ENCODE measurements at places on chromosomes 3 and 15. TPM values are rescaled to one million over a fixed set of nuclear protein-coding genes. Genes with fewer than 3 reads are reported as not detected.

DNA sequence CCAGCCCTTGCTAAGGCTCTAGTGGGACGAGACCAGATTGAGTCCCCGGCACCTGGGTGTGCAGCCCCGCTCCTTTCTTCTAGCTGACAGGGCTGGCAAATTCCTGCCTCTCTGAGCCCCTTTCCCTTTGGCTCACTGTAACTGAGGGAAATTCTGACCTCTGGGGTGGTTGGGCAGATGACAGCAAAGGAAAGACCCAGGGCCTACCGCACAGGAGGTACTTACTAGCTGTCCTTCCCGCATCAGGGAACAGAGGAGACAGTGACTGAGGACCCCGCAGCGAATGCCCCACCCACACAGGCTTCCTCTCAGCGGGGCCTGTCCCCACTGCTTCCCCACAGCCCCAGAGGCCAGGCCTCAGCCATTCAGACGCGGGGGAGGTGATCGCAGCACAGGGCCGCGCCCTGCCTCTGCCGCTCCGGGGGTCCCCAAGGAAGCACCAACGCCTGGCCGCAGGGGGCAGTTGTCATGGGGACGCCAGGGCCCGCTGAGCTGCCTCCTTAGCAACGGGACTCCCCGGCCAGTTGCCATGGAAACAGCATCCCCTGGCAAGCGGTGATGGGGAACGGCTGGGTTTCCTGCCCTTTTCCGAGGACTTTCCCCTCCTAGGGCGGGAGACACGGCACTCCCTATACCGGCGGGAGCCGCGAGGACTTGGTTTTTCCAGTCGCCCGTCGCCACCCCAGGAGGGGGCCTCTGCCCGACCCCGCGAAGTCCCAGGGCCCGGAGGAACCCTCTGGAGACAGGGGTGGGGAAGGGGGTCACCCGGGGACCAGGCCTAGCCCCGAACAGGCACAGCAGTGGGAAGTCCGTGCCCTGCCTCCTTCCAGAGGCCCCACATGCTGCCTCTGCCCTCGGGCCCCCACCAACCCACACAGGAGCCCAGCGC, 50.1 kb downstream of the HCN4 start:
- no peak for DNase-seq
- H3K4me3 ChIP-seq = no peak overlapping the region
- no peaks in the 10 kb centered on the region for H3K4me1 ChIP-seq
- H3K27me3 ChIP-seq = no peaks in the 10 kb centered on the region

DNA sequence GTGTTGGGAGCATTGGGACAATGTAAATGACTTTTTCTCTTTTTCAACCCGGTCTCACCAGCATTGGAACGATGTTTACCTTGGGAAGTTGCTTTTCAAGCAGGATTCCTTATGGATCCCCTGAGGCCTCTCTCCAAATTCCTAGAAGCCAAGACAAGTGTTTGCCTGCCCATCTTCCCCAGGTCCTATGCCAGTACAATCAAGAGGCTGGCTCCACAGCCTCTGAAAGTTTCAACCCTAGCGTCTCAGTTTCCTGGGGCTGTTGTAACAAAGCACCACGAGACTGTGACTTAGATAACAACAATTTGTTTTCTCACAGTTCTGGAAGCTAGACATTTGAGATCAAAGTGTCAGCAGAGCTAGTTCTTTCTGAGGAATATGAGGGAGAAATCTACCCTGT, 347.2 kb upstream of the UMPS start:
- H3K4me1 ChIP-seq = no peaks in the 10 kb centered on the region
- H3K4me3 ChIP-seq = no peak overlapping the region
- no peak overlapping the region for H3K27ac ChIP-seq

DNA sequence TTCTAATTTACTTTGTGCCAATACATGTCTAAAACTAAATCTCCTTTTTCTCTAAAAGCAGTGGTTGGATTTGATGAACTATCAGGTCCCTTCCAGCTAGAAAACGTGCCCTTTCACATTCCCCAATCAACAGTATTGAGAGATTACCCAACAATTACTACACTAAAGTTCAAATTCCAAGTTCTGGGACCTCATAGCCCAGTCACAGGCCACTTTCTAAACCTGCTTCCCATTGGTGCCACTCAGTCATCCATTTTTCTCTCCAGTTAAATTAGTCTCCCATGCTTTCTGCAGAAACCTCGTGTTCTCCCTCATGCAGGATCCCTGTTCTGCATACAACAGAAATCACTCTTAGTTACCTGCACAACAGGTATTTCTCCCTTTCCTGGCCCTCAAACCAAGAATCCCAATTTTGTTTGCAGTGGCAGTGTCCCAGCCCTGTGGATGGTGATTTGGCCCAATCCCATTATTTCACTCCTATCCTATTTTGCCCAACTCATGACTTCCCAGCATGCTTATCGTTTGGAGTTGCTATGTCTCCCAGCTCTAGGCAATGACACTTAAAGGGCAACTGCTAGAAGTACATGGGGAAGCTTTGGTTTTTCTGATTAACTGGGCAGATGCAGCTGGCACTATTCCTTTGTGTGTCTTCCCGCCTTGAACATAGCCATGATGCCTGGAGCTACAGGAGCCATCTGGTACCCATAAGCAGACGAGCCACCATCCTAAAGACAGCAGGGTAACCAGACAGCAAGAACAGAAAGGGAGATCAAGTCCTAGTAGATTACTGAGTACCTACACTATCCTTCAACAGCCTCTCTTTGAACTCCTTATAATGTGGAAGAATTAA, 224.2 kb downstream of the MINAR1 start:
- H3K27me3 ChIP-seq = peaks cover 10% of the 10 kb centered on the region
- no peaks in the 10 kb centered on the region for H3K36me3 ChIP-seq
- H3K27ac ChIP-seq = no peak overlapping the region
- no peak for DNase-seq
- no peaks in the 10 kb centered on the region for H3K4me1 ChIP-seq
- no peak overlapping the region for H3K4me3 ChIP-seq

- peaks cover 2% of the 10 kb centered on the region for H3K27me3 ChIP-seq
- H3K4me1 ChIP-seq = no peaks in the 10 kb centered on the region
- no peaks in the 10 kb centered on the region for H3K36me3 ChIP-seq
Observed at GRCh38 chr15:34594361-34594760, 10.9 kb upstream of the GOLGA8B start.

DNA sequence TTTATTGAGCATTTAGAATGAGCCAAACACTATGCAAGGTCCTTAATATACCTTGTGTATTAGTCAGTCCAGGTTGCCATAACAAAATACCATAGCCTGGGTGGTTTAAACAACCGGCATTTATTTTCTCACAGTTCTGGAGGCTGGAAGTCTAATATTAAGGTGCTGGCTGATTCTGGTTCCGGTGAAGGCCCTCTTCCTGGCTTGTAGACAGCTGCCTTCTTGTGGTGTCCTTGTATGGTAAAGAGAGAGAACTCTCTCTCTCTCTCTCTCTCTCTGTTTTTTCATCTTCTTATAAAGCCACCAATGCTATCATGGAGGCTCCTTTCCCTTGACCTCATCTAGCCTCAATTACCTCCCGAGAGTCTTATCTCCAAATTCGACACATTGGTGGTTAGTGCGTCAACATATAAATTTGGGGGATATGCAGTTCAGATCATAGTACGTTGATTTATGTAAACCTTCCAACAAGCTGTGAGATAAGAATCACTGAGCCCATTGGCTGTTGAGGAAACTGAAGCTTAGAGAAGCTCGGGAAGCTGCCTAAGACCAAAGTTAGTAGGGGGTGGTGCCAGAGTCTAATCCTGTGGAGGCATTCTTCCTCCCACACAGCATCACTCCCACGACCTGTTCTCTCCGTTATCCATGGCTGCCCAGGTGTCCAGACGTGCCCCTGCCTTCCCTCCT, 298.0 kb upstream of the PROK2 start:
- DNase-seq = no peak
- H3K4me1 ChIP-seq = no peaks in the 10 kb centered on the region
- H3K27ac ChIP-seq = no peak overlapping the region
- H3K36me3 ChIP-seq = no peaks in the 10 kb centered on the region

GRCh38 chr3:98521897-98522543, 682 bp downstream of the CLDND1 start:
- H3K27me3 ChIP-seq = no peaks in the 10 kb centered on the region
- H3K36me3 ChIP-seq = peaks cover 41% of the 10 kb centered on the region
- DNase-seq = peak; percentile 20
- peak overlapping the region; percentile 98 for H3K4me3 ChIP-seq

Gene CDC25A
- 12.8 TPM for total RNA-seq

Measured in Panc1 (cell line).